Dermis microvascular lymphatic vessel endothelial cell (primary cell): ENCODE measurements at places on chromosomes 3 and 15. TPM values are rescaled to one million over a fixed set of nuclear protein-coding genes. Genes with fewer than 3 reads are reported as not detected.
A peak's percentile ranks its signal among the peaks of the same experiment; 100 is the strongest.

GRCh38 chr15:76169911-76170800 is 110.4 kb downstream of the TMEM266 start:
- no peak for DNase-seq

- no peak for DNase-seq
Measured at GRCh38 chr3:99867594-99868310, 50.1 kb downstream of the CMSS1 start.

Gene EPHB1
- total RNA-seq, result 1.4 and 3.8 TPM in 2 replicates

- peak; percentile 7 for DNase-seq
Measured at GRCh38 chr3:29871087-29871486, 590.2 kb downstream of the RBMS3 start.

GRCh38 chr3:128623762-128624176 is 26.8 kb downstream of the RPN1 start:
- peak; percentile 23 for DNase-seq

Gene PIGZ
- 2.6 and 4.6 TPM in 2 replicates for total RNA-seq
